CD4-positive, alpha-beta T cell treated with Interleukin-12 subunit alpha and Interleukin-12 subunit beta, for 1 hour (primary cell): ENCODE measurements at places on chromosomes 3 and 15.

GRCh38 chr3:73618461-73618860 lies 6.3 kb downstream of the PDZRN3 start:
- DNase-seq = no peak

DNA sequence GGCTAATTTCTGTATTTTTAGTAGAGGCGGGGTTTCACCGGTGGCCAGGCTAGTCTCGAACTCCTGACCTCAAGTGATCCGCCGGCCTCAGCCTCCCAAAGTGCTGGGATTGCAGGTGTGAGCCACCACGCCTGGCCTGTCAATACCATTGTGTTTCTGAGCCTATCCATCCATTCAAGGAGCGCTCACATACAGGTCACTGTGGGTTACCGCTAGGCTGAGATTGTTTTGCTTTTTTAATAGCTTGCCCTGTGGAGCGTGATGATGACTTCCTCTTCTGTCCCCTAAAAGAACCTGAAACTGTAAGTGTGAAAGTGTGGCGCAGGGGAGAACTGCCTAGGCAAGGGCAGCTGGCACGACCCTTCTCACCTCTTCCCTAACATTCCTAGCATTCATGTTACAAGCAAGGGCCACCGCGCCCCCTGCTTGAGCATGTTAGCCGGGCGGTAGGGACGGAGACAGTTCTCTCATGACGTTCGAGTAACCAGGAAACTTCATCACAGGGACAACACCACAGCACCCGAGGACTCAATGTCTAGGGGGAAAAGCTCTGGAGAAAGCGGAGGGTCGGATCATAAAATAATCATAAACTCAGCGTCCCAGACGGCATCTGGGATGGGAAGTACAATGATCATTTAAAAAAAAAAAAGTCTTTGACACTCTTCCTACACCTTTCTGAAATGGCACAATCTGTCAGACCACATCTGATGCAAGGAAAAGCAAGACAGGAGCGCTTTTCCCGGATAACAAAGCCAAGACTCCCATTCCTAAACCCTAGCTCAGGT lies 790 bp downstream of the LAMP3 start:
- peak; percentile 23 for DNase-seq

GRCh38 chr3:141255846-141256261 lies 24.2 kb downstream of the PXYLP1 start:
- DNase-seq = peak; percentile 68

DNA sequence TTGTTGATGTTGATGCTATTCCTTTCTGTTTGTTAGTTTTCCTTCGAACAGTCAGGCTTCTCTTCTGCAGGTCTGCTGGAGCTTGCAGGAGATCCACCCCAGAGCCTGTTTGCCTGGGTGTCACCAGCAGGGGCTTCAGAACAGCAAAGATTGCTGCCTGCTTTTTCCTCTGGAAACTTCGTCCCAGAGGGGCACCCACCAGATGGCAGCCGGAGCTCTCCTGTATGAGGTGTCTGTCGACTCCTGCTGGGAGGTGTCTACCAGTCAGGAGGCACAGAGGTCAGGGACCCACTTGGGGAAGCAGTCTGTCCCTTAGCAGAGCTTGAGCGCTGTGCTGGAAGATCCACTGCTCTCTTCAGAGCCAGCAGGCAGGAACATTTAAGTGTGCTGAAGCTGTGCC lies 303.2 kb downstream of the ZIC1 start:
- DNase-seq = no peak

GRCh38 chr3:172777901-172778300 lies 27.4 kb downstream of the ECT2 start:
- DNase-seq = no peak

DNA sequence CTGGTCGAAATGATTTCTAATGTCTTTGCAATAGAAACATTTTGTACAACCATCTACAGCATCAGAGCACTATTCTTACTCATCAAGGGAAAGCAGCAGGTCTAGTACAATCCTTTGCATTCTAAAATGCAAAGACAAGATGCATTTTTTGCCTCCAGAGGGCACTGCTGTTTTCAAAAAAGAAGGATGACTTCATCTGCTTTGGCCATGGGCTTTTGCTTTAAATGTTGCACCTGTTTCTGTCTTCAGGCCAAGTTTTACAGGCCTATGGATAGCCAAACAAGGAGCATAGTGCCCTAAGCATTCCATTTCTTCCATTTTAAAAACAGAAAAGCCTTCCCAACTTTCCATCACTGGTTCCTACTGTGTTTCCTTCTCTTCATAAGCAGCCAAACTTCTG lies 3.4 kb downstream of the PARP9 start:
- peak; percentile 77 for DNase-seq

DNA sequence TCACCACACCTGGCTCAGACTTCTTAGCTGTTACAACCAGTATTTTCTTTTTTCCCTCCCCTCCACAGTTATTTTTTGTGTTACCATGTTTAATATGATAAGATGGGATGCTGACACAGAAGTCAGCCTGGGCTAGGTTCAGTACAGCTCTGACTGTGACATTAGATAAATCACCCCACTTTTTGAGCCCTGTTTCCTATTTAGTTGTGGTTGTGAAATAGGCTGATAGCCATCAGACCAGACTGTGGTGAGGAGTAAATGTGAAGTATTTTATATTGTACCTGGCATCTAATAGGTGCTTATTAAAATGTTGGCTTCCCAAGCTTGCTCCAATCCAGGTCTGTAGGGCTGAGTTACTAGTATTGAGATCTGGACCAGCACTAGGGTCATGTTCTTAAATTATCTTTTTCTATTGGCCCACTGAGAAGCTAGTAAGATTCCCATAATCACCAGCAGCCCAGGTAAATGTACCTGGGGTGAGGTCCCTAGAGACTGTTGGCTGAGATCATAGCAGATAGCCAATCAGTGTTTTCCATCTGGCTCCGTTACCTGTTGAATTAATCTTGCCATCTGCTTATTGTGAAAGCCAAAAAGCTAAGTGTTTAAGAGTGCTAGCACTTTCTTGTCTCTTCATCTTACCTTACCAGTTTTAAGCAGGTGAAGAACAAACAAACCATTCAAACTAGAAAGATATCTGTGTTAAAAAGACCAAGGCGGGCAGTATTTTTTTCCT lies 61.0 kb downstream of the CCK start:
- DNase-seq = no peak

- no peak for DNase-seq
Observed at GRCh38 chr3:161745741-161746140, 249.1 kb downstream of the OTOL1 start.

GRCh38 chr3:76487446-76487845 lies 552.5 kb upstream of the ROBO2 start:
- no peak for DNase-seq
